ENCODE measurements at places on chromosomes 2 and 18.

DNA sequence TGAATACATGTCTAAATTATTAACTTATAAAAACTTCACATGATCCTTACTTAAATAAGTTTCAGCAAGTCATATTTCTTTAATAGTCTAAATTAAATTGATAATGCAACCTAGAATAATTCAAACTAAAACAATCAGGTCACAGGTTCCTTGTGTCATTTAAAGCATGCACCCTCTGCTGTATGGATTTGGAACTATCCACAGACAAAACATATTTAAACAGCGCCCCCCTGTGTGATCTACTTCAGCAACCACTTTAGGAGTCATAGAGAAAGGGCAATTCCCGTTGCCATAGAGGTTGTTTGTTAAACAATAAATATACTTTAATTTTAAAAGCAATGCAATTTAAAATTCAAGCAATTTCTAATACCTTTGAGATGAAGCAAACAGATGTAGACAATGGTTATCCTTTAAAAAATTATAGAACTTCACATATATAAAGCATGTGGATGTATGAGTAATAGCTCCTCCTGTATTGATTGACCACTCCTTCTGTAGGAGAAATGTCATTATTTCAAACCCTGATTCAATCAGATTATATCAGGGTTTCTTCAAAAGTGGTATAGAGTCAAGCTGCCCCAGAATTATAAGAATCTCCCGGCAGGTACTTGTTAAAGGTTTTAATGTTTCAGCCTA is 21.2 kb downstream of the GRB14 start:
- DNase-seq, result no peak

- DNase-seq, result no peak
Measured at GRCh38 chr2:70546376-70546775, 7.2 kb downstream of the TGFA start.

GRCh38 chr2:9631878-9632700 is 1.3 kb upstream of the YWHAQ start:
- DNase-seq, result no peak

- DNase-seq, result no peak
Measured at GRCh38 chr18:44941516-44941915, 260.8 kb downstream of the SETBP1 start.

DNA sequence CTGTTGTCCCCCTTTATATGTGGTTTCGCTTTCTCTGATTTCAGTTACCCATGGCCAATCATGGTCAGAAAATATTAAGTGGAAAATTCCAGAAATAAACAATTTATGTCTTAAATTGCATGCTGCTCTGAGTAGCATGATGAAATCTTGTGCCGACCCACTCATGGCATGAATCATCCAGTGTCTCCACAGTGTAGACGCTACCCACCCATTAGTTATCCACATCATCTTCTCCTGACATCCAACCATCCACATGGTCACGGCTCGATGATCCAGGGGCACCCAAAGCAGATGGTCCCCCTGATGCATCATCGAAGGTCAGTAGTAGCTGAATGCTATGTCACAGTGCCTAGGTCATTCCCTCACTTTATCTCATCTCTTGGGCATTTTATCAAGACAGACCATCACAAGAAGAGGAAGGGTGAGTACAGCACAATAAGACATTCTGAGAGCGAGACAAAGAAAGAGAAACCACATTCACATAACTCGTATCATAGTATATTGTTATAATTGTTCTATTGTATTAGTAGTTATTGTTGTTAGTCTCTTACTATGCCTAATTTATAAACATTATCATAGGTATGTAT is 44.1 kb upstream of the ACKR3 start:
- DNase-seq, result no peak

DNA sequence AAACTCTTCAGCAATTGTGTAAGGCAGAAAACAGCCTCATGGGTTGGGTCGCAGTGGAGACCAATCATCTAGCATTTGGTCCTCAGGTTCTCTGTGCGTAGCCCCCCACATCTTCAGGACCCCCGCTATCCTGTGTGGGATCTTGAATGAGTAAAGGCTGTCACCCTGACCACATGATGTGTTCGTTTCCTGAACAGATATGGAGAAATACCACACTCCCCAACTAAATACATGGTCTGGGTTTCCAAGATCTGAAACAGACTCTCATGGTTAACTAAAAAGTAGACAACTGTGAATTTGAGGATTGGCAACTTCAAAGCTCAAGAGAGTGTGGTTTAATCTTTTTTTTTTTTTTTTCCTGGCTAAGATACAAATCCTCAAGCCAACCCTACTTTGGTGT is 23.2 kb downstream of the DOCK10 start:
- no peak for DNase-seq

DNA sequence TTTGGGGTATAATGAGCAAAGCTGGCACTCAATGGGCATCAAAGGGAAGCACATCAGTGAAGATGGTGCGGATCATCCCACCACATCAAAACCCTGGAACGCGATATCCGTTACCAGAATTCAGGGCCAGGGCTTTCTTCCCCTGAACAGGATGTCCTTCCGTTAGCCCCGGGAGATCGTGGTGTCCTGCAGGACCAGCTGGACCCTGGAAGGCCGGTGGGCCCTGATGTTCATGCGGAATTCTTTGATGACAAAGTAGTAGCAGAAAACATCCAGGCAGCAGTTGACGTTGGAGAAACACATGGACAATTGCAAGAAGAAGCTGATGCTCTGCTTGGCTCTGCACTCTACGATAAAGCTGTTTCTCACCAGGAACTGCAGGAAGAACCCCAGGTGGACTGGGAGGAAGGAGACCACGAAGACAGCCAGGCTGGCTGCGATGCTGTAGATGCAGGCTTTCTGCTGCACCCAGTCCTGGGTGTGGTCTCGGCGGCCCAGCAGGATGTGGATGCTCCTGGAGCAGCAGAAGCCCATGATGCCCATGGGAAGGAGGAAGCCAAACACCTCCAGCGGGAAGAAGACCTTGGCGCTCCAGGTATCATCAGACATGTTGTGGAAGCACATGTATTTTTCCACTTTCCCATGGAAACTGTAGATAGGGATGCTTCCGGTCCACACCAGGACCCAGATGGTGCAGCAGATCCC is 15.0 kb downstream of the GPR55 start:
- DNase-seq, result no peak

GRCh38 chr2:169001116-169001815 is 29.9 kb downstream of the ABCB11 start:
- no peak for DNase-seq

DNA sequence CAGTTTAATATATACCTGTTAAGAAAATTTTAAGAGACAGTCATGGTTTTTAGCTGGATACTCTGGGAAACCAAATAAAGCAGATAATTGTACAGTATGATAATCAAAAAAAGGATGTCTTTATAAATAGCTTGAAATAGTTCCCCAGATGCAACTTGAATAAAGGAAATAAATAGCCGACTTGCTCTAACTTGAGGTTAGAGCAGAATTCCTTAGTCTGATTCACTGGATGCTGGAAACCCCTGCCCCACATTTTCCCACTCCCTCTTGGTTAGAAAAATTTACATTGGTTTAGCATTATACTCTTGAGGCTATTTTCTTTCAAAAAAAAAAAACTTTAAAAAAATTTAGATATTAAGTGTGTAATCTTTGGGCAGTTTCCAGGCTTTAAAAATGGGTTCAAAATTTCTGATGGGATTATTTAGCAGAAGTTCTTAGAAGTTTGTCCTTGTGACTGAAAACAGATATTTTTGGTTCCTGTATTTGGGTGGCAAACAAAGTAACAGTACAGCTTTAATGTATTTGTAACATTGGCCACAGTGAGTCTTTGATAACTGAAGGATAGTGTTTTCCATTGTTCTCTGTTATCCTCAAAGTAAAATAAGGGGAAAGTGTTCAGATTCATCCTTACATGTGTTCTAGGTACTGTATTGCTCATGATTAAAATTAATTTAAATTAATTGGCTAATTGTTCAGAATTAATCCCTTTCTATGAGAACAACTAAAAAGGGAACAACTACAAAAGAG is 39.6 kb downstream of the ITGAV start:
- DNase-seq, result no peak

DNA sequence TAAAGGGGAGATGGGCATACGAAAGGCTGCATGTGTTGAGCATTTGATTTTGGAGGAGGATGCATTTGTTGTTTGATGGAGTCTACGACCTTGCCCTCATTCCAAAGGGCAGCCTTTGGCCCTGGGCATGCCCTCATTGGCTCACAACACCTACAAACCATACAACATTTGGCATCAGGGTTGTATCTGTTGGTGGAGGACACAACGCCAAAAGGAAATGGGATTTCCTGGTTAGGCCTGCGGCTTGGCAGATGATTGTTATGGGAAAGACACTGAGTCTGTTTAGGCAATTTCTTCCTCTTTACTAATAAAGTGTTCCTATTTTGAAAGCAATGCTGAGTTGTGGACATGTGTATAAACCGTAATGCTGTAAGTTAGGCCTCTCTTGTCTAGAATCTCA is 246.9 kb downstream of the LDLRAD4 start:
- DNase-seq, result no peak

DNA sequence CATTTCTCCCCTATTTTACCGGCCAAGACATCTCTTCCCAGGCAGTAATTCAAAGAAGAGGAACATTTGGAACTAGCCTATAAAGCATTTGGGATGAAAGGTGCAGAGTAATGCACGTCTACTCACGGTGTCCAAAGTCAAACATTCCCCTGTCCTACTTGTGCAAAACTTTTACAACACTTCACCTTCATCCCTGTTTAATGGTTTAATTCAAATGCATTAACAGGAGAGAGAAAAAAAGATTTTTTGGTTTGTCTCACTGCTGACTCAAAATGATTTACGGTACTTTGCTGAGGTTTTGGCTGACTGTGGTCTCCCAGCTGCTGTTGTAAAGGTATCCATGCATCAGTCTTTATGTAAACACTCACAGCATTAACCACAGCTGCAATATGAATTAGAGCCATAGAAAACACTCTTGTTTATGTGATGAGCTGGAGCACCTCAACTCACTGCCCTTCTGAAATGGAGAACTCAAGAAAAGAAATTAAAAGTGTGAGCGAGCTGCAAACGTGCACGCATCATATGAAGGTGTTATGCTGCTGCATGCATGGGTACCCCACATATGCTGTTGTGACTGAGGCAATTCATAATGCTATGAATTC is 220.5 kb downstream of the PIEZO2 start:
- no peak for DNase-seq

GRCh38 chr2:225052703-225053102 is 10.4 kb upstream of the DOCK10 start:
- DNase-seq, result no peak

GRCh38 chr18:8750954-8751415 is 45.6 kb downstream of the MTCL1 start:
- DNase-seq, result no peak

DNA sequence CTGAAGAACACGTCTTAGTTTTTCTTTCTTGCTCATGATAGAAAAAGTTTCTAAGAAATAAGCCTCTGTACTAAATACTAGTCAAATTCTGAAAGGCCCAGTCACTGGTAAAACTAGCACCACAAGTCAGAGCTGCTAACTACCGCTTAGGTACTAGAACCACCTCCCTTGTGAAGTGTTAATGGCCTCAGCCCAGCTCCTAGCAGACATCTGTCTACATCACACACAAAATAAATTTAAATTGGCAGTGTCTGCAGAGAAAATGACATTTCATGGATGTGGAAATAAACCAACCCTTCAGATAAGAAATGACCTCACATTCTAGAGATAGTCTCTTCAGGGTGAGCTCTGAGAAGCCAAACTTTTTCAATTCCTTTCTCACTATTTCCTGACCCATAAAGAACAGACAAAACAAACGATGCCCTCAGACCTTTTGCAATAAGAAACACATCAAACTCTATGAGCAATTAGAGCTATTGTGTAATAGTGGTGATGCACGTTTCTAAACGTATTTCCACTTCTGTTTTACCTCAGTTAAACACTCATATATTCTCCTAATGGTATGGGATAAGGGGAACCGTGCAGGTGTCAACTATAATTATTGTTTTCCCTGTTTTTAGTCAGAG is 70.3 kb upstream of the DSG1 start:
- no peak for DNase-seq

DNA sequence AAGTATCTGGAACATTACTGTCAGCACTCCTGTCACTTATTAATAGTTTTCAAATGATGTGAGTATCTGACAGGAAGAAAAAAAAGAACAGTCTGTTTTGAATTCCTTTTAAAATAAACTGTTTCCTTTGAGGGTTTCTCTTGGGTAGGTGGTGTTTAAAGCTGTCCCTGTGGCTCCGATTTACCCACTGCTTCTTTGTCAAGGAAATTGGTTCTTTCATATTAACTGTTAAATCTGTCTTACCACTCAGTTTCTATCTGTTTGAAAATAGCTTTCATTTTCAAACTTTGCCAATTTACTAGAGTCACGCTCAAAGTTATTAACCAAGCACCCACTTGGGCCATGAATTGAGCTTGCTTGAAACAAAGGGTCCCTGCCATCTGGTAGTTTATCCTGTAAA is 614.6 kb upstream of the NXPH2 start:
- DNase-seq, result no peak

GRCh38 chr2:119366161-119366648 is 429 bp downstream of the C2orf76 start:
- DNase-seq, result peak; percentile 1

DNA sequence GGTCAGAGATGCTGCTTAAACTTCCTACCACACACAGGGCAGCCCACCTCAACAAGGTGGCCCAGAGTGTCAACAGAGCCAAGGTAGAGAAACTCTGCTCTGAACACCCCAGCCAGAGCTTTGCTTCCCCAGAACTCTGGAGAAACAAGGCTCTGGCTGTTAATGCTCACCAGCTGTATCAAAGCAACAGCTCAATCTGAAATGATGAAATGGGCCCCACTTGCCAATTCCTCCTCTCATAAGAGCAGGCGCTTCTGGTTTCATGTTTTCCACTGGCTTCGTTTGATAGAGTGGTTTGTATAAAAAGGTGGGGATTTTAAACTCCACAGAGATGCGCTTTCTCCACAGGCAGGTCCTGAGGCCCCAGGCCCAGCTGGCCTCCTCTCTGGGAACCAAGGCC is 60.9 kb upstream of the TFCP2L1 start:
- no peak for DNase-seq

DNA sequence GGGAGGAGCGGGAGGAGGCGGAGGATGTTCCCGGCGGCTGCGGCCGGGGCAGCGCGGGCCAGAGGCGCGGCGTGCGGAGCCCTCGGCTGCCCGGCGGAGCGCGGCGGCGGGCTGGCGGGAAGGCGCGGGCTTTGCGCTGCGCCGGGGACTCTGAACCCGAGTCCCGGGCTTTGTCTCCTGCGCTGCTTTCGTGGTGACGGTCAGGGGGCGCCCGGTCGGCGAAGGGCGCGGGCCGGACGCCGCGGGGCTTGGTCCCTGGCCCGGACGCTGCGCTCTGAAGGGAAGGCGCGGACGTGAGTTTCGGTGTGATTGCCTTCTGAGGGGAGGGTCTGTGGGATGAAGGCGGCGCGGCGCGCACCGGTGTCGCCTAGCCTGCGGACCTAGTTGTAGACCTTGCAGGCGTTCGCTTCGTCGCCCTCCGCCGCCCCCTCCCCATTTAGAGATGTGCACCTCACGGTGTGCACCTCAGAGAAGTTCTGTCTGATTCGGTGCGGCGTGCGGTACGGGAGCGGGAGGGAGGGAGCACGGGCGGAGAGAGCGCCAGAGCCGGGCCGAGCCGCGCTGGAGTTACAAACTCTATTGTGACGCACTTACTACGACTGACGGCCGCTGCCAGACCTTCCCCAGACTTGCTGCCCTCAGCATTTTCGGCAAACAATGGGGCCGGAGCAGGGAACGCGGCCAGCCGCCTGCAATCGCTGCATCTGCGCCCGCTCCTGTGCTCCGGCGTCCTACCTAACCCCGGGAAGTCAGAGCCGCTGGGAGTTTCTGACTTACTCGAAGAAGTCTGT is 2.1 kb downstream of the BCL2L11 start:
- DNase-seq, result no peak

All from stimulated activated CD8-positive, alpha-beta memory T cell treated with anti-CD3 and anti-CD28 coated beads, Interleukin-7, amount 100 ng/mL, for 1 hour (primary cell).